ENCODE measurements at places on chromosomes 6 and 20.

DNA sequence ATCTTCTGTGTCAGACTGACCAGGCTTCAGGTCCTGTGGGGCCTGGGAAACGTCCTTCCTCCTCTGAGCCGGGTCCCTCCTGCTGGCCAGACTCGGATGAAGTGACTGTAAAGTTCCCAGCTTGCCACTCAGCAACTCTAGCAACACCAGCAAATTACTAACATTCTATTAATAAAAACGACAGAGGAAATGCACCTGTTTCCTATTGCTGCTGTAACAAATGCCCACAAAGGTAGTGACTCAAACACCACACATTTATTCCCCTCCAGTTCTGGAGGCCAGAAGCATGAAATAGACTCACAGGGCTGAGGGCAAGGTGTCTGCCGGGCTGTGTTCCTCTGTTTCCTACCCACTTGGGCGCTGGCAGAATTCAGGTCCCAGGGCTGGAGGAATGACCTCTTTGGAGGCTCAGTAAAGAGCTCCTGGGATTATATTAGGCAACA, 48.8 kb downstream of the CTCFL start:
- DNase-seq = no peak

GRCh38 chr20:32564440-32564839, 20.7 kb downstream of the NOL4L start:
- no peak for DNase-seq

- no peak for DNase-seq
Observed at GRCh38 chr6:149285626-149286025, 31.9 kb upstream of the TAB2 start.

- no peak for DNase-seq
Observed at GRCh38 chr20:701401-702129, 26.0 kb upstream of the SCRT2 start.

DNA sequence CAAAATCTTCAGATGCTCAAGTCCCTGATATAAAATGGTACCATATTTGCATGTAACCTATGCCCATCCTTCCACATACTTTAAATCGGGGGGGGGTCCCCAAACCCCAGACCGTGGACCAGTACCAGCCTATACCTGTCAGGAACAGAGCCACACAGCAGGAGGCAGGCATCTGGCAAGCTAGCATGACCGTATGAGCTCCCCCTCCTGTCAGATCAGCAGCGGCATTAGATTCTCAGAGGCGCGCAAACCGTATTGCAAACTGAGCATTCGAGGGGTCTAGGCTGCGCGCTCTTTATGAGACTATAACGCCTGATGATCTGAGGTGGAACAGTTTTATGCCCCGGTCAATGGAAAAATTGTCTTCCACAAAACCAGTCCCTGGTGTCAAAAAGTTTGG, 30.7 kb downstream of the FGD2 start:
- DNase-seq = no peak

GRCh38 chr6:29955783-29956182, 13.5 kb downstream of the HLA-A start:
- no peak for DNase-seq

DNA sequence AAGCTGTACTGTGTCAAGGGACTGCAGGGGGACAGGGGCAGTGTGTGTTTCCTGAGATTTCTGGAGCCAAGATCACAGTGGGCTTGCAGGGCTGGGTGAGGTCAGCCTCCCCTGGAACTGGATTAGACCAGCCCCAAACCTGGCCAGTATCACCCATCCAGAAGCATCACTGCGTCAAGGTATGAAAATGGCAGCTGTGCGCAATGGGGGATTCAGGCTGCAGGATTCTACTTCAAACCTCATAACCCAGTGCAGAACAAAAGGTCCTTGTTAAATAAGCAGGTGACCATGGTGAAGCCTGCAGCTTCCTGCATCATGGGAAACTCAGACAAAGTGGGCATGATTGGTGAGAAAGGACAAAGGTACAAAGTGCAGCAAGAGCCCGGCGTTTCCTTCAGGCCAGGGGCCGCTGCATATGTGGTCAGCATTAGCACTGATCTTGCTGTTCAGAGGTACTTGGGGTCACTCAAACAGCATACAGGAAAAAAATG, 33.4 kb downstream of the TRAF3IP2 start:
- no peak for DNase-seq

GRCh38 chr20:11117808-11118528, 444.2 kb upstream of the JAG1 start:
- no peak for DNase-seq

DNA sequence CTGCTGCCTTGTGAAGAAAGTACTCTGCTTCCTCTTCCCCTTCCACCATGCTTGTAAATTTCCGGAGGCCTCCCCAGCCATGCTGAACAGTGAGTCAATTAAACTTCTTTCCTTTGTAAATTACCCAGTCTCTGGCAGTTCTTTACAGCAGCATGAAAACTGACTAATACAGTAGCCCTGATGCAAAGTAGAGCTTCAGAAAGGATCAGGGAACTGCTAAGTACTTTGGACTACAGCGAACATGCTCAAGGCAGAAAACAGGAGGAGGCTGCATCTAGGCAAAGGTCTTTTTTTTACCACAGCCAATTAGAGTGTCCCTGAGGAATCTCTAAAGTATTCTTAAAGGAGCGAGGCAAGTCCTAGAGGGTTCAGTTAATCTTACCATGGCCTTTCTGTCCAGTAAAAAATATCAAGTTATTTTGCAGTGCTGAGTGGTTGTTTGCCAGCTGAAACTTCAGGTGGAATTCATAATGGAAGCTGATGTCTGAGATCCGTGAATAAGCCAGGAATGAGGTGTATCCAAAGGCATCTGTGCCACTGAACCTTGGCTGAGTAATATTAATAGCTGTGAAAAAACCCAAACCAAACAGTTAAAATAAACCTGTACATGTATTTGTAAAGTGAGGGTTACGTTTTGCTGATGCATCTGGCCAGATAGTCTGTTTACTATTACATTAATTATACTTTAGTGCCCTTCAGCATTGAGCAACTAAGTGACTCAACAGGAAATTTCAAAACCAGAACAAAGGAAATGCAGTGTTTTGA, 170.4 kb downstream of the PHF3 start:
- DNase-seq = no peak

- DNase-seq = no peak
Observed at GRCh38 chr6:14141351-14142062, 23.9 kb downstream of the CD83 start.

DNA sequence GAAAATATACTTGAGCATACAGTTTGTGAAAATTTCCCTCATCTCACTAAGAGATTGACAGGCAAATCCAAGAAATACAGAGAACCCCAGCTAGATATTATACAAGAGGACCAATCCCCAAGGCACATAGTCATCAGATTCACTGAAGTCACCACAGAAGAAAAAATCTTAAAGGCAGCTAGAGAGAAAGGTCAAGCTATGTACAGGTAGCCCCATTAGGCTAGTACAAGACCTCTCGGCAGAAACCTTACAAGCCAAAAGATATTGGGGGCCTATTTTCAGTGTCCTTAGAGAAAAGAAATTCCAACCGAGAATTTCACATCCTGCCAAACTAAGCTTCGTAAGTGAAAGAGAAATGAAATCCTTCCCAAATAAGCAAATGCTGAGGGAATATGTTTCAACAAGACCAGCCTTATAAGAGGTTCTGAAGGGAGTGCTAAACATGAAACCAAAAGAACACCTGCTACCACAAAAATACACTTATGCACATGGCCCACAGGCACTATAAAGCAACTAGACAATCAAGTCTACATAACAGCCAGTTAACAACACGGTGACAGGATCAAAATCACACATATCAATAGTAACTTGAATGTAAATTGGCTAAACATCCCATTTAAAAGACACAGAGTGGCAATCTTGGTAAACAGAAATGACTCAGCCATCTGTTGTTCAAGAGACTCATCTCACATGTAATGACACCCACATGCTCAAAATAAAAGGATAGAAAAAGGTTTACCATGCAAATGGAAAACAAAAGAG, 96.3 kb downstream of the FHL5 start:
- no peak for DNase-seq

DNA sequence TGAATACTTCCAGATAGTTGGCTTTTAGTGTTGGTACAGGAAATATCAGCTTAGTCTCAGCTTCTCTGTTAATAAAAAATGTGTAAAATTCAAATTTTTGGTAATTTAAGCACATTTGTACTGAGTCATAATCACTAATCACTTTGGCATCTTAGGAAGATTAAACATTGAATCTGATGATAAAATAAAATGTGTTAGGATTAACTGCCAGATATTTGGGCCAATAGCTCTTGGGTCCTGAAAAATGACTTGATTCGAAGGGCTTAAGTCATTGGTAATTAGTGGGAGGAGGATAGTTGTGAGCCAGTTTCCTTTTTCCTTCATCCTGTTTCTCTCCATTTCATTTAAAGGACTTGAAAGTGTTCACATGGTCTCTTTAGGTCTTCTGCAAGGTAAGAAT, 426.1 kb downstream of the RFPL4B start:
- DNase-seq = no peak

GRCh38 chr6:111747396-111747795, 125.9 kb downstream of the FYN start:
- DNase-seq = no peak

DNA sequence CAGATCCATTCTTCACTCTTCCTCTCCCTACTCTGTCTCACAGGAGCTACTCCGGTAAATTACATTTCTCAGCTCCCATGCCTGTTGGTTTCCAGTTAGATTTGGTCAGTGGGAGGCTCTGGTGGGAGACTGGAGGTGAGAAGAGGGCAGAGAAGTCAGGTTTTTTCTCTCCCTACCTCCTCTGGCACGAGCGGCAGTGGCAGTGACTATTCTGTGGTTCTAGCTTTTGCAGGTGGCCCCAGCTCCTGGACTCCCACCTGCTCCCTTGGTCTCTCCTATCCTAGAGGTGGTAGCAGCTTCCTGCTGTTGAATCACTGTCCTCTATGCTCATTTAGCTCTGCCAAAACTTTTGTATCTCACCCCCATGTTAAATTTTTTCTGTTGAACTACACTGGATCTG, 17.9 kb downstream of the TLDC2 start:
- DNase-seq = no peak

DNA sequence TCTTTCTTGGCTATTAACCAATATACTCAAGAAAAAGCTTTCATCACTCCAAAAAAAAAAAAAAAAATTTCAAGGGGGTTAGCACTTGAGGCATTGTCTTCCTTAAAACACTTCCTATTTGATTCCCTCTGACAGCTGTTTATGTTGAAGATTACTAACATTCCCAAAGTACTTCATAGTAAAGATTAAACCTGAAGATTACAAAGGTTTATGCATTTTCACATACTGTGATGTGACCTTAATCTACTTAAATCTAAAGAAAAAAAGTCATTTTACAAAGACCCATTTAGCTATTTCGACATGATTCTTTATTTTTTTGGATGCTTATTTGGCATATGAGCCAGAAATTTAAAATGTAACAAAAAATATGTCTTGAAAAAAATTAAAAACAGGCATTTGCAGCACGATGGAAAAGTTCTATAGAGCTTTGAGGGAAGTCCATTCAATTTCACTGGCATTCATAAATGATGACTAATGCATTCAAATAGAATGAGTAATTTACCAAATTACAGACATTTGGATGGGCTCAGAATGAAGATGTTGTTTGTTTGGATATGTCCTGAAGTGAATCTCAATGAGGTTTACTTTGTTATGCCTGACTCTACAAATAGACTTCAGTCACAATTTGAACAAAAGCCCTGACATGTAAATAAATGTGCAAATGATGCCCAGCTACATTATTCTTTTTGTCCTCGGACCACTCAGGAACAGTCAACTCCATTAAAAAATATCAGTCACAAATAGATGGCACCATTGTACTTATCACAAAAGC, 674.6 kb upstream of the MARCKS start:
- DNase-seq = no peak

GRCh38 chr6:73309535-73309784, 44.6 kb downstream of the DPPA5 start:
- DNase-seq = no peak

DNA sequence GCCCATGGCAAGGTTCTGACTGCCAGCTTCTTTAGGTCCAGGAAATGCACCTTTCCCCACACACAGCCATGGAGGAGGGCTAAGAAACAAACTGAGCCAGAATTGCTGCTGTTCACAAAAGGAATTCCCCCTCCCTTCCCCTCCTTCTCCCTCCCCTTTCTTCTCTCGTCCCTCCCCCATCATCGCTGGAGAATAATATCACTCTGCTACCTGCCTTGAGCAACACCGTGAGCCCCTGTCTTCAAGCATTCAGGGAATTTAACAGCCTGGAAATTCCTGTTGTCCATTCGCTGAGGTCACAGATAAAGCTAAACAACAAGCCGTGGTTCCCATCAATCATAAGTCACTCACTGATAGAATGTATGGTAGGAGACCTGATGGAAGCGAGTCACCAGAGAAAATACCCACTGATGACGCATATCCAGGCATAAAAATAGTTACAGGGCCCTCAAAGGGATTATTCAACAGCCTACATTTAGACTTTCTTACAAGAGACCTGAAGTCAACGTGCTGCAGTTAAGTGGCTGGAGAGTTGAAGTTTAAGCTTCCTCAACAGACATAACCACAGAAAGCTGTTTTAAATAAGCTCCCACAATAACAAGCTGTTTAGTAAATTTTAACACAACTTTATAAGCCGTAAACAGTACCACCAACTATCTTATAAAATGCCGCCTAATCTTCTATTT, 59.7 kb downstream of the HIVEP2 start:
- DNase-seq = peak; percentile 81

- DNase-seq = no peak
Observed at GRCh38 chr6:43713643-43714310, 26.2 kb upstream of the MRPS18A start.

GRCh38 chr6:133132466-133132971, 108.6 kb upstream of the EYA4 start:
- no peak for DNase-seq

- DNase-seq = no peak
Observed at GRCh38 chr6:15798533-15799255, 135.9 kb upstream of the DTNBP1 start.

GRCh38 chr20:51934301-51935002, 132.1 kb upstream of the SALL4 start:
- no peak for DNase-seq

GRCh38 chr6:15457121-15457650, 205.6 kb downstream of the DTNBP1 start:
- peak; percentile 29 for DNase-seq

GRCh38 chr6:107540465-107540857, 50.5 kb downstream of the SOBP start:
- DNase-seq = peak; percentile 20

DNA sequence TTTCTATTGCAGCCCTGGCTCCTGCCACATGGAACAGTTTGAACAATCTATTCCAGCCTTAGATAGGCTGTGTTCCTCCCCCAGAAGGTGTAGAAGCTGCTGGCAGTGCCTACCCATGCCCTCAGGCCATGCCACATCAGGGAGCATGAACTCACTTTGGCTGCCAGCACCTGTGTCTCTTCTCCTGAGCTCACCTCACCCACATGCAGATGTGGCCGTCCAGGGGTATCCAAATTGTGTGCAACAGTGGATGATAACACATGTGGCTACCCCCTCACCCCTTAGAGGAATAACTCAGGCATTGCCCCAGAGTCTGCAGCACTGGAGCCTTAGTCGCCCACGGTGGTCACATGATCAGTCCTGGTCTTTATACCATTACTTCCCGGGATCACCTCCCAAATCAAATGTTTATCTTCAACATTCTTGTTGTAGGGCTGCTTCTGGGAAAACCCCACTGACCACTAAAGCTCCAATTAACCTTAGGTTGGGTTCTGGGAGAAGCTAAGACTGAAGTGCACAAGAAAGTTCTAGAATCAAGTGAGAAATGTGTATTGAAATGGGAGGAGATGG, 110.4 kb downstream of the BANF2 start:
- no peak for DNase-seq

GRCh38 chr6:29675561-29675960, 5.4 kb downstream of the ZFP57 start:
- no peak for DNase-seq

- peak; percentile 58 for DNase-seq
Observed at GRCh38 chr20:62143957-62144825, 622 bp downstream of the SS18L1 start.

Measured in SHP77 (cell line).